ENCODE measurements at places on chromosomes 6 and 20.

DNA sequence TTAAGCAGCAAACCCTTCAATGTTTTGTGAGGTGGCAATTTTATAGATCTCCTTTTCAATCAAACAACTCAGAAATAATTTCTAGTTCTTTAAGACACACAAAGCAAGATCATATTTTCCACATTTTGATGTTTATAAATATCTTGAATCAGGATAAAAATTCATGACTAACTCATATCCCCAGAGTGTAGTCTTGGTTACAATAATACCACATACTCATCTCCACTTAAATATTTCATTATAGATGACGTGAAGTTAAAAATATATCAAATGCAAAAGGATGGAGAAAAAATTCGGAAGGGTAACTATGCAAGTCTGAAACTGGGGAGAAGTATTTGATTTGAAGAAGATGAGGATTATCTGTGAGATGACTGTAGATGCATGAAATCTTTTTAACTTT lies 59.8 kb upstream of the HIVEP1 start:
- DNase-seq = no peak

- no peak for DNase-seq
These were observed 643 bp downstream of the SLA2 start for GRCh38 chr20:36645353-36645752.

- no peak for DNase-seq
These were observed 312.7 kb upstream of the SGK1 start for GRCh38 chr6:134630508-134631121.

- no peak for DNase-seq
These were observed 8.0 kb upstream of the RTF2 start for GRCh38 chr20:56460459-56460858.

- no peak for DNase-seq
These were observed 55.7 kb downstream of the RALY start for GRCh38 chr20:34049389-34049788.

DNA sequence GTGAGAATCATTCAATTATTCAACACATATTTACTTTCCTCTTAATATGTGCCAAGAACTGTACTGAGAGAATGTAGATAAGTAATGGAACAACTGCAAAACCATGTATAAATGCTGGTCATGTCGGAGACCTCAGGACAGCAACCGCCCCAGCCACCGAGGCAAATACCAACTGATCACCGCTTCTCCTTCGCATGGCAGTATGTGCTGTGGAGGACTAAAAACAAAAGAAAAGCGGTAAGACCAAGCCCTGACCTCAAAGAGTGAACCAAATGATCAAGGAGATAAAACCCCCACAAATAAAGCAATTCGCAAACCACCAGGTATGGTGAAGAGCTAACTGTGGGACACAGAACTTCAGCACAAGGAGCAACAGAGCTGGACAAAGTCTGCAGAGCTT lies 104.3 kb downstream of the TRERF1 start:
- DNase-seq = no peak

DNA sequence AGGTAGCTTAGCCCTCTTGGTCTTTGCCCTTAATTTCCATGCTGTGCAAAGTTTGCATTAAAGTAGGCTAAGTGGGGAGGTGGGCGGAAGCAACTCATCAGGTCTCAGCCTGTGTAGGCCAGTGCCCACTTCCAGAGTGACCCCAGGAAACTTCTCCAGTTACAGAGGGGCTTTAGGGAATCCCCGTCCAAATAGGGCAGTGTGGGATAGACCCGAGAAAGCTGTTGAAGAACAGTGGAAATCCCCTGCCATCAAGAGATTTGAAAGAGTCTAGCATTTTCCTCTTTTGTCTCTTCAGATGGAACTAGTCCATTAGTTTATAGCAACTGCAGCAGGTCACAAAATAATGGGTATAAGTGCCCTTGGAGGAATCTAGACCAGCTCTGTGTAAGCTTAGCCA lies 20.2 kb downstream of the SF3B5 start:
- no peak for DNase-seq

DNA sequence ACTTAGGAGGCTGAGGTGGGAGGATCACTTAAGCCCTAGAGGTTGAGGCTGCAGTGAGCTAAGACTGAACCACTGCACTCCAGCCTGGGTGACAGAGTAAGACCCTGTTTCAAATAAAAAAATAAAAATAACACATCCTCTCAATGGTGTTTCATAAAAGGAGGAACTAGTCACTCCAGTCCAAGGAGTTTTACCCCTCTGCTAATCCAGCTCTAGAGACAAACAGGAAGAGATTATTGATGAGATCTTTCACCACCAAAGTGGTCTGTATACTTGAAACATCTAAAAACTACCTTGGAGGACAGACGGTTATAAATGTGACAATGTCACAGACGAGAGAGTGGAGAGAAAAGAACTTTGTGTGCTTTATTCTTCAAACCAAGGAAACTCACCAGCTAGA lies 58.2 kb downstream of the PIGU start:
- no peak for DNase-seq

GRCh38 chr6:315921-316752 lies 23.9 kb downstream of the DUSP22 start:
- no peak for DNase-seq

- no peak for DNase-seq
These were observed 26.1 kb downstream of the CEP57L1 start for GRCh38 chr6:109121411-109121810.

- DNase-seq = no peak
These were observed 51.9 kb upstream of the MARCKS start for GRCh38 chr6:113805173-113805790.

DNA sequence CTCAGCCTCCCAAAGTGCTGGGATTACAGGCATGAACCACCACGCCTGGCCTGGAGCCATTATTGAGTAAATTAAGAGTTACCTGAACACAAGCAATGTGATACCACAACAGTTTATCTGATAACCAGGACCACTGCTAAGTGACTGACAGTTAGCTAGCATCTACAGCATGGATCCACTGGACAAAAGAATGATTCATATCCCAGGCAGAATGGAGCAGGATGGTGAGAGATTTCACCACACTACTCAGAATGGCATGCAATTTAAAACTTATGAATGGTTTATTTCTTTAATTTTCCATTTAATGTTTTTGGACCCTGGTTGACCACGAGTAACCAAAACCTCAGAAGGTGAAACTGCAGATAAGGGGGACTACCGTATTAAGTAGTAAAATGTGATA lies 48.6 kb downstream of the RALGAPA2 start:
- DNase-seq = no peak

DNA sequence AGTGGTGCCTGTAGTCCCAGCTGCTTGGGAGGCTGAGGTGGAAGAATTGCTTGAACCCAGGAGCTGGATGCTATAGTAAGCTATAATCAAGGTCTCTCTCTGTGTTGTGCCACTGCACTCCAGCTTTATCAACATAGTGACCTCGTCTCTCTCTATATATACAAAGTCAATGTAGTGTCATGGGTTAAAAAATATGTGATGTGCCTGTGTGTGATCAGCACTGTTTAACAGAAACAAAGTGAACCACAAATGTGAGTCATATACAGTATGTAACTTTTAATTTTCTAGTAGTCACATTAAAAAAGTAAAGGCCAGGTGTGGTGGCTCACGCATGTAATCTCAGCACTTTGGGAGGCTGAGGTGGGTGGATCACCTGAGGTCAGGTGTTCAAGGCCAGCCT lies 85.3 kb upstream of the RNF24 start:
- DNase-seq = no peak

DNA sequence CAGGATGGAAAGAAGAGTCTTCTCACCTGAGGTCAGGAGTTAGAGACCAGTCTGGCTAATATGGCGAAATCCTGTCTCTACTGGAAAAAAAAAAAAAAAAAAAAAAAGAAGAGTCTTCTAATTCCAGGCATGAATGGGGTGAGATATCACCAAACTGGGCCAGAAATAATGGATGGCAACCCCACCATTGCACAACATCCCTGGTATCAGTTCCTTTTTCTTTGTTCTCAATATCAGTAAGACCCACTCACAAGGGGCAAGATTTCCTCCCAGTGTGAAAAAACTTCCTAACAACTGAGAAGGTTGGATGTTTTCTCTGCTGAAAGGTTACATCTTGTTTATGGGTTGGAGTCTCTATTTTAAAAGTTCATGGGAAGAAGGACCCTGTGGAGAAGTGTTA lies 23.6 kb upstream of the NR2E1 start:
- DNase-seq = no peak

DNA sequence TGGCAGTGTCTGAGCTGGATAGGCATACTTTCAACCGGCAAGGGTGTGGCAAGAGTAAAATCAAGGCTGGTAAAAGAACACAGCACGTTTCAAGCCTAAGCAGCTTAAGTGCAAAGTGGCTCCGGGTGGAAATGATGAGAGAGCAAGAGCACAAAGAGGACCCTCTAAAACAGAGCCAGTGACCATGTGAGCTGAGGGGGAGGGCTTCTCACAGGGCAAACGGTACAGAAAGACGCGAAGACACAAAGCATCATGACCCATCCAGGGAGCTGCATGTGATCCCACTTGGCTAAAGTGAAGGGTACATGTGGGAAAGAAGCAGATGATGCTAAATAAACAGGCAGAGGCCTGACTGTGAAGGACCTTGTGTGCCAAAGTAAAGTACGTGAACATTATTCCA lies 25.7 kb downstream of the FKBP5 start:
- no peak for DNase-seq

GRCh38 chr6:60754879-60755278 lies 1531.1 kb downstream of the KHDRBS2 start:
- DNase-seq = no peak

DNA sequence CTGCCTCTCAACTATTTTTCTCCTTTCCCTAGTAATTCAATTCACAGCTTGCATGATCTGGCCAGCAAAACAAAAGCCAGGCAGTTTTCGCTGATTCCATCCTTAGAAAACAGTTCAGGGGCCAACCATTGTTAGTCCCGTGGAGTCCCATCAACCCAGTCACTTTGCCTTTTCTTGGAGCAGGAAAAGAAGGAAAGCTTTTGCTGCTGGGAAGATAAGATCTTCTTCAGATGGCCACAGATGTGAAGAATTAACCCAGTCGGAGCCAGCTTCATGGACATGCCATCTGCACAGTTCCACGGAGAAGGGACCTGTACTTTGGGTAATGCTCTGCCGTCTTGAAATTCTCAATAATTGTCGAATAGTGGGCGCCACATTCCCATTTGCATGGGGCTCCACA lies 76.9 kb upstream of the TSHZ2 start:
- no peak for DNase-seq

DNA sequence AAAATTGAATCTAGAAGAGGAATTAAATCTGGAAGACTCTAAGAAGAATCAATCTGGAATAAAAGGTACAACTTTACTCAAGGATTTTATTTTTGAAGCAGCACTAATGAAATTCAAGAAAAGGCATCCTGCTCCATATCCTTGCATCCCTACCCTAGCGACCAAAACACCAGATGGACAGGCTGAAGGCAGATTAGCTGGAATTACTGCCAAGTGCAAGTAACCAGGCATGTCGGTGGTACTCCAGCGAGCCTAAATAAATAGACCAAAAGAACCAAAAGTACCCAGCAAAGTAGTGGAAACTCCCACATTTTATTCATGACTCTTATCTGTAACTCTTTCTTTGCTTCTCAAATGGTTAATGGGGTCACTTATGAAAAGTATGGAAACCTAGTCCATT lies 21.0 kb downstream of the OPRM1 start:
- DNase-seq = no peak

DNA sequence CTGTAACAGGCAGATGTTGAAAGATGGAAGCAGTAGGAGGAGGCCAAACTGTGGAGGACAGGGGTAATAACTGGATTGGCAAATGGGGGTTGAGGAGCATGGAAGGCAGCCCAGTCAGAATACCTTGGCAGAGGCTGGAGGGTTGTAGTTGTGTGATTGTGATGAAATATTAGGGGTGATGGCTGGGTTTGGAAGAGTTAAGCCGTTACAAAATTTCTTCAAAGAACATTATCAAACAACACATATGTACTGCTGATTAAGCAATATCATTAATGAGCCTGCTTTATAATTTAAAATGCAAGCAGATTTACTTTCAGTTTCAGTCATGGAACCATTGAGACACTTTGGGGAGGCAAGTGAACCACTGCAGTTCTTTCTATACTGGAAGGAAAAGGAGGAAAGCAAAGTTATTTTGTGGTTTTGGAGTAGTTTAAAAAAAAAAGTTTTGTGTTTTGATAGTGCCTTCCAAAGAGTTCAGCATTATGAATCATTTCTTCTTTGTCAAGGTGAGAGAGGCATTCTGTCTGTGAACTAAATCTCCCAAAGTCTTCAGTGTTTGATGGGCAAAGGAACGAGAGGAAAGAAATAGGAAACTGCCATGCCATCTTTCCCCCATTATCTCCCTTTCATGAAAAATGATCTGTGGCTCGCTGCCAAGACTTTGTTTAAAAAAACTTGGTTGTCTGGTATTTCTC lies 20.7 kb downstream of the FOXO3 start:
- no peak for DNase-seq

GRCh38 chr6:113625850-113626249 lies 231.3 kb upstream of the MARCKS start:
- DNase-seq = no peak

GRCh38 chr20:43752561-43753301 lies 25.9 kb upstream of the GTSF1L start:
- DNase-seq = no peak

DNA sequence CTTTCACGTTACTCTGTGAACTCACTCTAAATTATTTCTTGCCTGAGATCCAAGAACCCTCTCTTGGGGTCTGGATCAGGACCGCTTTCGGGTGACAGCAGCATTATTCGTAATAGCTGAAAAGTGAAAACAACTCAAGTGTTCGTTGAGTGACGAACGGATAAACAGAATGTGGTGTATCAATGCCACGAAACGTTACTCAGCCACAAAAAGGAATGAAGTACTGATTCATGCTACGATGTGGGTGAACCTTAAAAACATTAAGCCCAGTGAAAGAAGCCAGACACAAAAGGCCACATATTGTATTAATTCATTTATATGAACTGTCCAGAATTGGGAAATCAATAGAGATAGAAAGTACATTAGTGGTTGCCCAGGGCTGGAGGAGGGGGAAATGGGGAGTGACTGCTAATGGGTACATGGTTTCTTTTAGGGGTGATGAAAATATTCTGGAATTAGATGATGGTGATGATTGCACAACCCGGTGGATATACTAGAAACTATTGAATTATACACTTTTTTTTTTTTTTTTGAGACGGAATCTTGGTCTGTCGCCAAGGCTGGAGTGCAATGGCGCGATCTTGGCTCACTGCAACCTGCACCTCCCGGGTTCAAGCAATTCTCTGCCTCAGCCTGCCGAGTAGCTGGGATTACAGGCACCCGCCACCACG lies 8.4 kb downstream of the PTGIS start:
- no peak for DNase-seq

GRCh38 chr6:7813193-7813592 lies 87.3 kb downstream of the BMP6 start:
- DNase-seq = no peak

- peak; percentile 37 for DNase-seq
These were observed 705.4 kb downstream of the PTPRT start for GRCh38 chr20:42484335-42484734.

Data from hindlimb muscle (tissue), 1 donor.